ENCODE measurements at places on chromosomes 5 and 9.

- no peak for DNase-seq
These were observed 825.5 kb downstream of the TLR4 start for GRCh38 chr9:118529624-118530214.

DNA sequence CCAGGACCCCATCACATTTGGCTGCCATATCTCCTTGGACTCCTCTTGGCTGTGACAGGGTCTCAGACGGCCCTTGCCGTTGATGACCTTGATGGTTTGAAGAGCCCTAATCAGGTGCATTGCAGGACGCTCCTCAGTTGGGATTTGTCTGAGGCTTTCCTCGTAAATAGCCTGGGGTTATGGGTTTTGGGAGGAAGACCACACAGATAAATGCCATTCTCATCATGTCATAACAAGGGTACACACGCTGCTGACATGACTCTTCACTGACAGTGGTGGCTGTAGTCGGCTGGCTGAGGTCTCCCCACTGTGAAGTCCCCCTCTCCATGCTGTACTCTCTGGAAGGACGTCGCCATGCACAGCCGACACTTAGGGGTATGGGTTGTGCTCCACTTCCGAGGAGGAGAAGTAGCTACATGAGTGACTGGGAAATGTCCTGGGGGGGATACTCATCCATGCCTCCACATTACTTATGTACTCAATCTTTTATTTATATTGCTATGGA is 42.9 kb upstream of the SPTLC1 start:
- no peak for DNase-seq

DNA sequence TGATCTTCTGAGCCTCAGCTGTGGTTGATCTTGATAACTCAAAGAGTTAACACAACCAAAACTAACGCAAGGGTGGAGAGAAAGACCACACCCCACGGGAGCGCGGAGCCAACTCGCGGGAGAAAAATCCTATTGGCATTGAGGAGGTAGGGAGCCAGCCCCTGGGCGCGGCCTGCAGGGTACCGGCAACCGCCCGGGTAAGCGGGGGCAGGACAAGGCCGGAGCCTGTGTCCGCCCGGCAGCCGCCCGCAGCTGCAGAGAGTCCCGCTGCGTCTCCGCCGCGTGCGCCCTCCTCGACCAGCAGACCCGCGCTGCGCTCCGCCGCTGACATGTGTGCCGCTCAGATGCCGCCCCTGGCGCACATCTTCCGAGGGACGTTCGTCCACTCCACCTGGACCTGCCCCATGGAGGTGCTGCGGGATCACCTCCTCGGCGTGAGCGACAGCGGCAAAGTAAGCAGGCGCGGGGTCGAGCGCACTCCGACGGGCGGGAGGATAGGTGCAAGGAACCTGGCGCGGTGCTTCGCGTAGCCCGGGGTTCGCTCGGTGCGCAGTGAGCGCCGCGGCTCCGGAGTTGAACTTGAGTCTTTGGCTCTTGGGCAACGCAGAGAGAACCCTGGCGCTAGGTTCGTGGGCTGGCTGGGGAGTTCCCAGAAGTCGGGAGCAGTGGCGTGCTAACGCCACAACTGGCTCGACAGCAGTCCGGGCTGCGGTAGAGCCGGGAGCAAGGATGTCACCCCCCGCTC is at the start of gene GDA:
GDA (plus strand) TSS at position 210 of the 745 bp plus-strand sequence; CDS start at position 330, 120 bp downstream.
- peak; percentile 79 for DNase-seq

DNA sequence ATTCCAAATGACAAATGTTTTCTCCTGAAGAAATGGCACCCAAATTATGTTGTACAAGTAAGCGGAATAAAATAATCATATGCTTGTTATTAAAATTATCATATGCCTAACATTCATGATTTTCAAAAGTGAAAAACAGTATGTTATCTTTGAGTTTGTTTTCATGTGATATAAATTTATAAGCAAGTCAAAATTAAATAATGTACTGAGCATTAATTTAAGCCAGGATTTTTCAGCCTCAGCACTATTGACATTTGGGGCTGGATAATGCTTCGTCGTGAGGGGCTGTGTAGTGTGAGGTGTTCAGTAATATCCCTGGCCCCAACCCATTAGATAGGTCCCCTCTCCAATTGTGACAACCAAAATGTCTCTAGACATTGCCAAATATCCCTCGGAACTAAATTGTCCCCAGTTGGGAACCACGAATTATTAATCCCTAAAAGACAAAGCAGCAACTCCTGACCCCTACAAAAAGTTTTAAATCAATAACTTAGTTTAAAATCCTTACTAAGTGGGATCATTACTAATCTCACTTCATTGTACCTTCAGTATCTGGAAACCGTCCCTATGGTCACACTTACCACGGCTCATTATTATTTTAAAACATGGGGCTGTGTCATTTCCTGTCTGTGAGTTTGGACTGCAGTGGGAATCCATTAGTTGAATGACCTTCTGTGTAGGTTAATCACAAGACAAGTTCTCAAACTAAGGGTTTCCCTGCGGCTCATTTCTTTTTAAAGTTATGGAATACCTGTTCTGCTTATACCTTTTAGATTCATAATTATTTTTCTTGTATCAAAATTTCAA is 1.3 kb upstream of the NNT start:
- peak; percentile 32 for DNase-seq

DNA sequence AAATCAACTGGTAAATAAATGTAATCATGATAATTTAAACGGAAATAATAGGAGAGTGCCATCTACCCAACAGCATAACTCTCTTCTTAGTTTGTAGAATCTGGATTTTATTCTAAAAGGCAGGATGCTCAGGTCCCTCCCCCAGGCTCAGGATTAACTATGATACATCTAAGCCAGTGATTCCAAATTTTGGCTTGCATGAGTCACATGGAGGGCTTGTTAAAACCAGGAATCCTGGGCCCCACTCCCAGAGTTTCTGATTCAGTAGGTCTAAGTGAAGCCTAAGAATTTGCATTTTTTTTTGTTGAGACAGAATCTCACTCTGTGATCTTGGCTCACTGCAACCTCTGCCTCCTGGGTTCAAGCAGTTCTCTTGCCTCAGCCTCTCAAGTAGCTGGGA is 62.3 kb upstream of the ZFR start:
- DNase-seq, result no peak

GRCh38 chr5:8813180-8813579 is 732.7 kb downstream of the SEMA5A start:
- no peak for DNase-seq

DNA sequence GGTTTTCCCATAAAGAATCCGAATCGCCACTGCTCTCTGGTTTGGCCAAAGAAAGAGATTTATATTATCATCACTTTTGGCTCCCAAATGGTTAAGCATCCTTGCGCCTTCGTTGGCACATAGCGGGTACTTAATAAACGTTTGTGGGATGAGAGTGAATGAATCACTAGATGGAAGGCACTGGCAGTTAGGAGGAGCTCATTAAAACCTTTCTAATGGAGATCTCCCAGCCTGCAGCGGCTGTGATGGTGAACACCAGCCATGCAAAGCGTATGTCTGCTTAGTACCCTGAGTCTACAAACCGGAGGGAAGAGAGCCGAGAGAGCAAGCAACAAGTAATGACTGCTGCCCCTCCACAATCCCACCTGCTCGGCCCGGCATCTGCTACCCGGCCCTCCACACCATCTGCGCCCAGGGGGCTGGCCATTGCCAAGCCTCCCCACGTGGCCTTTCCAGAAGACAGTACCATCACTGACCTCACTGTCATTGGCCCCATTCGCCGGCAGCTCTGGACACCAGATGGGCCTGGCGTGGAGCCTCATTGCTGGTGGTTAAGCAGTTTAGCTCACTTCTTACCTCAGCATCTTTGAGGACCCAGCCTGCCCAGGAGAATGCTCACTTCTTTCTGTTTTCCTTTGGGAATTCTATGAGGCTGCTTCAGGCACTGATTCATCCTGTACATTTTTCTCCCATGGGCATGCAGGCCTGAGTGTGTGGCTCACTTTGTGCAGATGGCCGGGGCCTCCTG is 39.3 kb upstream of the ANKRD33B start:
- DNase-seq, result no peak

DNA sequence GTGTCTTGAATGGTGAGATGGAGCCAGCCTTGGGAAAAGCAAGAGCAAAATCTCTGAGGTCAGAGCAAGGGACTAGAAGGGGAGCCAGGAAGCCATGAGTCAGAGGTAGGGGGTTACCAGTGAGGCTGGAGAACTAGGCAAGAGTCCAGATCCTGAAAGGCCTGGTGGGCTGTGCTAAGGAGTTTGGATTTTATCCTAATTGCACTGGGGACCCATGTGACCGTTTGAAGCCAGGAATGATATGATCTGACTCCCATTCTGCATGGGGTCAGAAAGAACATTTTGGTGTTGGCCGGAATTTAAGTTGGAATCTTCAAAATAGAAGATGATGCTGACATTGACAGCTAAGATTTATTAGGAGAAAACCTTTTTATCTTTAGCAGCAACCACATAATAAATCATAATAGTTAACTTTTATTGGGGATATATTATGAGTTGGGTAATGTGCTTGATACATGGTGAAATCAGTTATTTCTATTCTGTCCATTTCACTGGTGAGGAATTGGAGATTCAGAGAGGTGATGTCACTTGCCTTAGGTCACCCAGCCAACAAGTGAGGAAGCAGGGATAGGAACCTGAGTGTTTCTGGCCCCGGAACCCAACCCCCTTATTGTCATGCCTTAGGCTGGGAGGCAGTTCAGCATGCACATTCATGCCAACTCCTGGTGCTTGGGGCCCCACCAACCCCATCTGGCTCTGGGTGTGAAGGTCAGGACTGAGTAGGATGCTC is 61.5 kb upstream of the RARS1 start:
- no peak for DNase-seq

DNA sequence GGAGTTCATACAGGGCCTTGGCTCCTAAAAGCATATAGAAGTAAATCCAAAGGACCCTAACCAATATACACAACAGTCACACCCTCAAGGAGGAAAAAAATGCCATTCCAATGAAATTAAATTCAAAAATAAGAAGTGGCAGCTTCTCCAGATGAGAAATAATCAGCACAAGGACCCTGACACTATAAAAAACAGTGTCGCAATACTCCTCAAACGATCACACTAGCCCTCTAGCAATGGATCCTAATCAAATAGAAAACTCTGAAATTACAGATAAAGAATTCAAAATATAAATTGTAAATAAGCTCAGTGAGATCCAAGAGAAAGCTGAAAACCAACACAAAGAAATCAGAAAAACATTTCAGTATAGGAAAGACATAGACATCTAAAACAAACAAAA is 33.5 kb upstream of the HTR4 start:
- no peak for DNase-seq

GRCh38 chr9:98479967-98480847 is 224.8 kb upstream of the TBC1D2 start:
- no peak for DNase-seq

GRCh38 chr5:126499853-126500342 is 76.7 kb downstream of the GRAMD2B start:
- no peak for DNase-seq

Measured in LoVo (cell line).